ENCODE measurements at places on chromosomes 5 and 9.

GRCh38 chr9:98241357-98242300 lies 13.8 kb downstream of the TBC1D2 start:
- no peak for DNase-seq

DNA sequence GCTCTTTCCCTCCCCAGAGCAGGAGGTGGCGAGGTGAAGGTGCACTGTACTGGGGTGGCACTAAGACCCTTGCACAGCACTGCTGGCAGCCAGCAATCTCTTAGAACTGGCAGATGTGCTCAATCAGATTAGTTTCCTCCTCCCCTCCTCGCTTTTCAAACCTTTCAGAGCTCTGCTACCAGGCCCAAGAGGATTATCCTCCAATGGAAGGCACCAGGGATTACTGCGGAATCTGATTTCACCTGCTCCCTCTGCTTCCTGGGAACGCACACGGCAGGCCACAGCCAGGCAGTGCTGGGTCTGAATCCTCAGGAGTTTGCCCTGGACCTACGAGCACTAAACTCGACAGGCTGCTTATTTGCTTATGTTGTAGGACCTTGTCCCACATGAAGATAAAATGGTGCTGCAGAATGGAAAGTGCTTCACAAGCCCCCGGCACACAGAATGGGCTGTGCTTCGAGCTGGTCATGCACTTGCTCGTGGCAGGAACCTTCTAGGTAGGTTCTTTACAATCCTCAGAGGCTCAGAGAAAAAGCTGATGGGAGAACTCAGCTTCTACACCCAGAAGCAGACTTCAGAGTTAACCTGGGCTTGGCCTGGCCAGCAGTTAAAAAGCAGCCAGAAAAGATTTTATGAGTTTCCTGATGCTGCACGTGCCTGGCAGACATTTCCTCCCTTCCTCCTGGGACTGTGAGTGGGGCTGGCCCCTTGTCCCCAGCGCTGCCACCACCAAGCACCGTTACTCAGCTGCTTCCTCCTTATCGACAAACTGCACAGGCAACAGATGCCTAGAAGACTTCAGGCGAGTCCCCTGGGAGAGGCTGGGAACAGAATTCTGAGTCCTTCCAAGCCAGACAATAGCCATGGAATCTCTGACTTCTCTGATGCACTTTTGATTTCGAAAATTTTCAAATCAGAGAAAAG lies 33.1 kb downstream of the FABP6 start:
- DNase-seq = no peak

- DNase-seq = no peak
These were observed 42.3 kb upstream of the STRBP start for GRCh38 chr9:123310551-123311249.

- no peak for DNase-seq
These were observed 154.5 kb downstream of the ADAMTS12 start for GRCh38 chr5:33737284-33737683.

GRCh38 chr9:128091144-128091543 lies 23.1 kb downstream of the SLC25A25 start:
- DNase-seq = no peak

DNA sequence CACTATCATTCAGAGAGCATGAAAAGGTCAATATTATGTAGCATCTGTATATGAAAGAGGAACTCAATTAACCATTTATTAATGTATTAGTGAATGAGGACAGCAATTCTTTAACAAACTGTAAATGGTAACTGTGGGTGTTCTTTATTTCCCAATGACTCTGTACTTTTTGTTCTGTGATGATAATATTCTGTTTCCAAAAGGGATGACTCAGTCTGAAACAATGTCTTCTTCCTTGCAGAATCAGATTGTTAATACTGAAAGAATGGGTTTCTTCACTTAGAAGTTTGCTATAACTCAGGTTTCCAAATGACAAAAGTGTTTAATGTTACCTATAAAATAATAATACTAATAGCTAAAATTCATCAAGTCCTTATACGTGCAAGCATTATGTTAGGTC lies 1518.7 kb upstream of the WWC1 start:
- DNase-seq = no peak

GRCh38 chr9:134887686-134888602 lies 7.3 kb downstream of the FCN2 start:
- no peak for DNase-seq

DNA sequence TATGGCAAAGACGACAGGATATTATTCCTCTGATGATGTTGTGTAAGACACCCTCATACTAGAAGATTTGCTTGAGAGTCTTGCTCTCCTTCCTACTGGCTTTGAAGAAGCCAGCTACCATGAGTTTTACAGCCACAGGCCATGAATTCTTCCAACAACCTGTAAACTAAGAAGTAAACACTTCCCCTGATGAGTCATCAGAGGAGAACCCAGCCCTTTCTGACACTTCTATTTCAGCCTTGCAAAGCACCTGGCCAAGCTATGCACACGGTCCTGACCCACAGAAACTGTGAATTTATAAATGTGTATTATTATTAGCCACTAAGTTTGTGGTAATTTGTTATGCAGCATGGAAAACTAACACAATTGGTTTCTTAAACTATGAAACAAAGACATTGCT lies 288.8 kb upstream of the ADAMTSL1 start:
- DNase-seq = no peak

DNA sequence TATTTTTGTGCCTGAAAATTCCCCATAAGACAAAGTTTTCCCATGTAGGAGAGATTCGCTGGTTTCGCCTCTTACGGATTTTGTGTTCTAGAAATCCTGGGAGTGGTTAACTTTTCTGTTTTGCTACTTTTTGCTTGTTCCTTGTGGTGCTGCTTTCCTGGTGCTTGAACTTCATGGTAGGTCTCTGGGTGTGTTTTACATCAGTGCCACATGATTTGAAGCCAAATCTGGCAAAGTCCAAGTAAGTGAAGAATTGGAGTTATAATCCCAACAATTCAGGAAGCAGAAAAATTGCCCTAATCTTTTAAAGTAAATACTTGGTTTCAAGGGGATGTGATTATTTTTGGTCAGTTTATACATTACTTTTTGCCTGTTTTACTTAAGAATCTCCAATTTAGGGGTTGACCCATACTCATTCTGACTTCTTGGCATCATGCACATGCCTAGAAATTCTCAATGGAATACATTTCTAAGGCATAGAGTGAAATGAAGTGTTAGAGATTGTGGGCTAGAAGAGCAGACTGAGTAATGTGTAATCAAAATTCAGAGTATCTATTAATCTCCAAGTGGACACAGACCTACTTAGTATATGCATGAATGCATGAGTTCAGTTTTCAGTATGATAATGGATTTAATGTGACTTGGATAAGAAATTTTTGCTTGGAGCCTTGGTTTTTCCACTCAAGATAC lies 189.7 kb downstream of the CSNK1G3 start:
- DNase-seq = no peak

GRCh38 chr9:29208670-29209069 lies 1635.4 kb upstream of the C9orf72 start:
- no peak for DNase-seq

DNA sequence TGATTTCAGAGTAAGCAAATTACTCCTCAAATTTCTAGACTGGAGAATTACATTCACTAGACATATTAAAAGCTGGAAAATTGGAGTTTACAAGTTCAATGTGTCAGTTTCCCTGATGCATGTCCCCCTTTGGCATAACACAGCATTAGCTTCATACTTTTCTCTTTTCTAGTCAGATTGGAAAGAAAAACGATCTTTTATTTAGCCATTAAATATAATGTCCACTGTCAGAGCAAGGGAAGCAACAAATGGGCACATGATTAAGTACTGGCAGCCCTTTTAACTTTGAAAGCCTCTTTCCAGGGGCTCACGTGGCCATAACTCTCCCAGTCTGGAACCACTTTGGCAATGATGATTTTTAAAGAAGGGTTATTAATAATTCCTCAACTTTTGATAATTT lies 203.3 kb downstream of the KCNN2 start:
- no peak for DNase-seq

- DNase-seq = no peak
These were observed 37.2 kb upstream of the KIF2A start for GRCh38 chr5:62268792-62269191.

DNA sequence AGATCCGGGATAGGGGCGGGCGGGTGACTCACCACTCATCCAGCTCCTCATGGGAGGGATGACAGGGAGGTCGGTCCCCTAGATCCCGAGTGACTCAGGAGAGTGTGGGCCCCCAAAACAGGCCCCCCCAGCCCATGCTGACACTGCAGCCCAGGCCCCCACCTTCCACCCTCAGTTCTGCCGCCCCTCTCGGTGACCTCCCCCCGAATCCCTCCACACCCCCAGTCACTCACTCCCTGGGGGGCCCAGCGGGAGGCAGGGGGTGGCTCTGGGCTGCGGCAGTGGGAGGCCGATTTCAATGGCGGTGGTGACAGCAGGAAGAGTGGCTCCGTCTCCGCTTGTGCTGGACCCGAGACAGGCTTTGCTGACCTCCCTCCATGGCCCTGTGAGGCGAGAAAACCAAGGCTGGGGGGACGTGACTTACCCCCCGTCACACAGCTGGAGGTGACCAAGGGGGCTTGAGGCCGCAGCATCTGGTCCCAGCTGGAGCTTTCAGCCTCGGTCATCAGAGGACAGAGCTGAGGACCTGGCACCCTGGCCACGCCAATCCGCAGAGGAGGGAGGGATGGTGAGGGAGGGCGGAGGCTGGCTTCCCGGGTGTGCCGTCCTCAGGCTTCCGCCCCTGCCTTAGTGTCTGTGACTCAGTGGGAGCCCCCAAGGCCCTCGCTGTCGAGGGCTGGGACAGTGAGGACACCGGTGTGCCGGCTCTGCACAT lies 9.0 kb downstream of the GPSM1 start:
- no peak for DNase-seq

DNA sequence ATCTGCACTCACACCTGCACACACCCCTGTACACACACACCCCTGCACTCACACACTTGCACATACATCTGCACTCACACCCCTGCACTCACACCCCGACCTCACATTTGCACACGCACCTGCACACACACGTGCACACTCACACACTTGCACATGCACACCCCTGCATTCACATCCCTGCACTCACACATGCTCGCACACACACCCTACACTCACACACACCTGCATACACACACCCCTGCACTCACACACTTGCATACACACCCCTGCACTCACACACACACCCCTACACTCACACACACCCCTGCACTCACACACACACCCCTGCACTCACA lies 27.5 kb downstream of the GLT6D1 start:
- no peak for DNase-seq

GRCh38 chr5:147036691-147037245 lies 158.2 kb upstream of the PPP2R2B start:
- no peak for DNase-seq

GRCh38 chr5:157978061-157978460 lies 119.1 kb upstream of the CLINT1 start:
- DNase-seq = no peak

DNA sequence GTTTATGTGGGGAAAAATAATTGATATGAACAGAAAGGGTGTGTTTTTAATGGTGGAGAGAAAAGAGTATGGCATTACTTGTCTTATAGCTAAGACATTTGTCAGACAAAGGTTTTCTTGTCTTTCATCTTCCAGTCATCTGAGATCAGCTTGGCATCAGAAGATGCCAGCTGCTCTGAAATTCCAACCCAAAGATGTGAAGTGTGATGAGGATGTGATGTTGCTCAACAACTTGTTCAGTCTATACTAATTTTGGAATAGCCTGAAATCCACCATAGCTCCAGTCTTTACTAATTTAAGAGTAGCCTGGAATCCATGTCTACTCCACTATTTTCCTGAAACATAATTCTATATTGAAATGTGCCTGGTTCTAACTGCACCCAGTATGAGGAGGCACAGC lies 182.3 kb downstream of the CFAP90 start:
- no peak for DNase-seq

DNA sequence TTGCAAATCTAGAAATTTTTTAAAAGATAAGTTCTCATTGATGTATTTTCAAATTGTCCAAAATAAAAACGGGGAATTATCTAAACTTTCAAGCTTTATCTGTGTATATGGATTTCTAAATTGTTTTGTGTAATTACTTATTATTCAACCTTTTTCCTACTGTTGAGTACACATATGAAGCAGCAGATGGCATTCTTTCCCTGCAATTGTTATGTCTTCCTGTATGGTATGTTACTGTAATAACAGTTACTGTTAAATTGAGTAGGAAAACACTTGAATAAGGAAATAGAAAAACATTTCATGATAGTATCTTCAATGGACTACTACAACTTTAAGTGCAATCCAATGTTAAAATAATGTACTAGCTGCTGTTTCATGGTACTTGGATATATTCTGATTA lies 124.8 kb downstream of the RANBP17 start:
- DNase-seq = no peak

- DNase-seq = no peak
These were observed 17.0 kb upstream of the TSSK1B start for GRCh38 chr5:113451797-113452196.
